Hepatocyte (in vitro differentiated cells): ENCODE measurements at places on chromosomes 7 and 10.

DNA sequence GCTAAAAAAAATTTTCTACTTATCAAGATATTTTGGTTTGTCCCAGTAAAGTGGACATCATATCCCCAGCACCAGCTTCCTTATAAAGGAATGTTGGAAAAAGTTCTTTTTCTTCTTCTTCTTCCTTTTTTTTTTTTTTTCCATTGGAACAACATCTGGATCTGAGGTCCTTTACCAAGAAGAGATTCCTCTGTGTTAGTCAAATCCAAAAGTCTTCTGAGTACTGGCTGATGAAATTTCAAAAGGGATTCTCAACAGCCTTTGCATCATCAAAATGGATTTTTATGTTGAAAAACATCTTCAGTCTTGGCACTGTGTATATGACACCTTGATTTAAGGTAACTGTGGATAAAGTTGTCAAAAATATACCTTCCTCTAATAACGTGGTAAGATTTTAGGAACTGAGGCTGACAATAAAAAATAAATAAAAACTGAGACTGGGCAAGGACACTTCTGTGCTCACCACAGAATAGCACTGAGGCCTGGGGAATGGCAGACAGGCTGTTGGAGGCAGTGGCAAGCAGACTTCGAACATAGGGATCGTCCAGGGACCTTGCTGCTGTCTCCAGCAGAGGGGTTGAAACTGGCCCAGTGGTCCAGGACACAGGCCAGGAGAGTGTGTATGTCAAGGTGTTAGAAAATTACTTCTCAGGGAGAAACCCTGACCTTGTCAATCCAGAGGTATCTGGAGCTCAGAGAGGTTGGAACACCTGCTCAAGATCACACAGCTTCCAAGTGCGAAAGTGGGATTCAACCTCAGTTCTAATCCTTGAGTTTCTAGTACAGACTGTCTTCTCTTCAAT, 130.4 kb downstream of the PTPN20 start:
- no peak for DNase-seq

- DNase-seq: peak; percentile 19
Measured at GRCh38 chr10:93701866-93702209, 554 bp downstream of the FRA10AC1 start.

DNA sequence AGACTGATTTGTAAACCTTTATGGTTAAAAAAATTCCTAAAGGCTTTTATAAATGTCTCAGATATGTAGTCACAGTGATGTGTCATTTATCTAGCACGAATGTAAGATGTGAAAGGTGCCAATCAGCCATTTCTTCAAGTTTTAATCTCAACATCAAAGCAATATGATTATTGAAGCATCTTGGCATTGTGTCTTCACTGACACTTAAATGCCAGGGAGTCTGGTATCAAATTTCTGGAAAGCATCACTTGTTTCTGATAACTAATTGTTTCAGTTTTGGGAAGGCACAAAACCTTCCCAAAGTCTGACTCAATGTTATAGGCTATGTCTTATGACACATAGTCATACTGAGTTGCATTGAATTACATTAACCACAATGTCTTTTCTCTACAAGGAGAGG, 492.0 kb upstream of the CNTNAP2 start:
- no peak for DNase-seq

GRCh38 chr10:18303851-18304801, 163.9 kb downstream of the CACNB2 start:
- DNase-seq: no peak

DNA sequence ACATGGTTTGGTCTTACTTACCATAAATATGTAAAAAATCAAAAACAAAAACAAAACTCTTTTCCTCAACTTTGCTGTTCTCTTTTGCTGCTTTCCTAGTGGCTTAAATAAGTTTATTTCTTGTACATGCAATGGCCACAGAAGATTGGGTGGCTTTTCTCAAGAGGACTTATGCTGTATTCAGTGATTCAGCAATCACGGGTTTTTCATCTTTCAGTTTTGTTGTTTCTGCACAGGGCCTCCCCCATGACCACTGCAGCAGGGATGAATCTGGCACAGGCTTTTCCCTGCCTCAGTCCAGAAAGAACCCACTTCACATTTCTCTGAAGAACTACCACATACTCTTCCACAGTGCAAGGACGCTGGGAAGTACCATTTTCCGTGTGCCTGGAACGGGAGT, 355.0 kb downstream of the RNLS start:
- DNase-seq: no peak

- peak; percentile 35 for DNase-seq
Measured at GRCh38 chr10:22246680-22247391, 29.0 kb upstream of the EBLN1 start.

DNA sequence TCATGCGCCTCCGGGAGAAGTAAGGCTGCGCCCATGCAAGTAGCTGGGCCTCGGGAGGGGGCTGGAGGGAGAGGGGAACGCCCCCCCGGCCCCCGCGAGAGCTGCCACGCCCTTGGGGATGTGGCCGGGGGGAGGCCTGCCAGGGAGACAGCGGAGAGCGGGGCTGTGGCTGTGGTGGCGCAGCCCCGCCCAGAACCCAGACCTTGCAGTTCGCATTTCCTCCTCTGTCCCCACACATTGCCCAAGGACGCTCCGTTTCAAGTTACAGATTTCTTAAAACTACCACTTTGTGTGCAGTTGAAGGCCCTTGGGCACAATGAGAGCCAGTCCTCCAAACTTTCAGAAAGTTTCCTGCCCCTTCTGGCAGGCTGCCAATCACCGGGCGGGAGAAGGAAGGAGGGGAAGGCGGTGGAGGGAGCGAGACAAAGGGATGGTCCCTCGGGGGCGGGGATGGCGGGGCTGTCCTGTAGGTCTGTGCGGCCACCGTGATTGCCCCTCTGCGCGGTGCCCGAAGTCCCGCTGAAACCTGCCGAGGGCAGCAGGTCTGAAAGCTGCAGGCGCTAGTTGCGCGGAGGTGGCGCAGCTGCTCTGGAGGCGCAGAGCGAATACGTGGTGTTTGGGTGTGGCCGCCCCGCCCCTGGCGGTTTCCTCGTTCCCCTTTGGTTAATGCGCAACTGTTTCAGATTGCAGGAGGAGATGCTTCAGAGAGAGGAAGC, 2.1 kb downstream of the VIM start:
- peak; percentile 87 for DNase-seq

GRCh38 chr10:103905441-103905840, 12.5 kb downstream of the STN1 start:
- no peak for DNase-seq

DNA sequence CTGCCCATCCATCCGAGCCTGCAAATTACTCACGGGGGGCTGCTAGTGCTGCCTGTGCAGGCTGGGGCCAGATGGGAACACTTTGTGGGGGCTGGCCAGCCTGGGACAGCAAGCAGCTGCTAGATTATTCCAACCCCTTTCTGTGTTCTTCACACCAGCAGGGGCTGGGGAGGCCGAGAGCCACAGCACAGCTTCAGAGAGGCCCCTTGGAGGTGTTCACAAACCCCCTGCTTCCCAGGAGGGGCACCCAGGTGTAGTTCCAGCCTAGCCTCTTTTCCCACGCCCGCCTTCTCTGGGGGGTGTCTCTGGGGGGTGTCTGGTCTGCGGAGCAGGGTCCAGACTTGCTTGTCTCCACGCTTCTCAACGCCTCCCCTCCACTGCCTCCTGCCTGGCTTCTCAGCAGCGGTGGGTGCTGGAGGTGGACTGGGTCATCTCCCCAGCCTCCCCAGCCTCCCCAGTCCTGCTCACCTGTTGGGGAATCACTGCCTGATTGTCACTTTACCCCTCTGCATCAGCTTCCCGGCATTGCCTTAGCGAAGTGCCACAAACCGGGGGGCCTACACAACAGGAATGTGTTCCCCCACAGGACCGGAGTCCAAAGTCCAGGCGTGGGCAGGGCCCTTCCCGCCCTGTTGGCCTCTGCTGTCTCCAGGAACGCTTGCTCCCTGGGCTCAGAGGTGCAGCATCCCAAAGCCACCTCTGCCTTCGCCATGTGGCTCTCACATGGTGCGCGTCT, 74.0 kb upstream of the EN2 start:
- no peak for DNase-seq

DNA sequence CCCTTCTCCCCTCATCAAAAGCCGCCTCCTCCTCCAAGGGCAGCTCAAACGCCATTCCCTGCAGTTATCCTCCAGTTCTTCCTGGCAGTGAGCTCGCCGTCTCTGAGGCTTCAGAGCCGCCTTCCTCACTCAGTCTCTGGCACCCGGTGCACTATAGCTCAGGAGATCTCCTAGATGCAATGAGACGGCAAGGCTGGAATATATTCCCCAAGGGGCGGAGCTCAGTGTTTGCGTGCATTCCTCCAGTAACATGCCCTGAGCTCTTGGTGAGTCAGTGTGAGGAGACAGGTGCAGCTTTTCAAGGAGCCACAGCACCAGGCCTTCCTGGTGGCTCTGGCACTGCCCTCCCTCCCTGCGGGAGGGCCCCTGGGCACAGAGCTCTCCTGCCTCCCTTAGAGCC, 512.6 kb upstream of the FOXK1 start:
- DNase-seq: peak; percentile 56

DNA sequence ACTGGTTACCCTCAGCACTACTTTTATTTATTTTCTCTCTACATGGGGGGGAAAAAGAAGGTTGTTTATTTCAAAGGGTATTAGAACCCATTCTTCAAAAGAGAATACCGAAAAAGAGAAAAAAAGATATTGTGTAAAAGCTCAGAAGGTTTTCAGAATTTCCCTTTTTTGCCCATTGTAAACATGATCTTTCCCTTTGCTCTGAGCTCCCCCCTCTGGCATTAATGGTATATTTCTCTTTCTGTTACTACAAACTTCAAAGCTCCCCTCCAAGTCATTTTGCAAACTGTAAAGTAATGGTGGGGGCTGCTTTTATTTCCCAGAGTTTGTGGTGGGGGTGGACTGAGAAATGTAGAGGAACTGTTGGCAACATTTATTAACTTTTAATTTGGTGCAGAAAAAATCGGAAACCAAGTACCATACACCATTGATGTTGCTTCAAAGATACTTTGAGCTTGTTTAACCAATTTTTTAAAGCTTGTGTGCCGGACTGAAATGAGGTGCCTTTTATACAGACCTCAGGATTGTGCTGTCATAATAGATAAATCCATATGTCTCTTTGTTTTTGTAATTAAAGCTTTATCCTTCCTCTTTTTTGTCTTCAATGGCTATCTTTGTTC, 181.5 kb downstream of the EXOC4 start:
- DNase-seq: peak; percentile 8

DNA sequence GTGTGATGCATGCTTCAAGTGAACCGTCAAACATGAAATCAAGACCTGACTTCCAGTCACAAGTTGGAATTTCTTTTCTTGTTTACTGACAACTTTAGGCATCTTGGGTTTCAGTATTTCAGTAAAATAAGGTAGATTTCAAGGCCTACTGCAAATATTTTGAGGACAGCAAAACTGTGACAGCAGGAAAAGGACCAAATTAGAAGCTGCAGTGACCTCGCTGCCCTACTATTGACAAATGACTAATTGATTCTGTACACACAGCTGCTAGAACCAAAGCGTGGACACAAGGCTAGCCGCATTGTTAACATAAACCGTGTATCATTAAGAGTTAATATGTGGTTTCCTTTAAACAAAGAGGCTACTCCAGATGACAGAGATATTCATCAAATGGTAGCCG, 105.7 kb upstream of the SEC61G start:
- no peak for DNase-seq

DNA sequence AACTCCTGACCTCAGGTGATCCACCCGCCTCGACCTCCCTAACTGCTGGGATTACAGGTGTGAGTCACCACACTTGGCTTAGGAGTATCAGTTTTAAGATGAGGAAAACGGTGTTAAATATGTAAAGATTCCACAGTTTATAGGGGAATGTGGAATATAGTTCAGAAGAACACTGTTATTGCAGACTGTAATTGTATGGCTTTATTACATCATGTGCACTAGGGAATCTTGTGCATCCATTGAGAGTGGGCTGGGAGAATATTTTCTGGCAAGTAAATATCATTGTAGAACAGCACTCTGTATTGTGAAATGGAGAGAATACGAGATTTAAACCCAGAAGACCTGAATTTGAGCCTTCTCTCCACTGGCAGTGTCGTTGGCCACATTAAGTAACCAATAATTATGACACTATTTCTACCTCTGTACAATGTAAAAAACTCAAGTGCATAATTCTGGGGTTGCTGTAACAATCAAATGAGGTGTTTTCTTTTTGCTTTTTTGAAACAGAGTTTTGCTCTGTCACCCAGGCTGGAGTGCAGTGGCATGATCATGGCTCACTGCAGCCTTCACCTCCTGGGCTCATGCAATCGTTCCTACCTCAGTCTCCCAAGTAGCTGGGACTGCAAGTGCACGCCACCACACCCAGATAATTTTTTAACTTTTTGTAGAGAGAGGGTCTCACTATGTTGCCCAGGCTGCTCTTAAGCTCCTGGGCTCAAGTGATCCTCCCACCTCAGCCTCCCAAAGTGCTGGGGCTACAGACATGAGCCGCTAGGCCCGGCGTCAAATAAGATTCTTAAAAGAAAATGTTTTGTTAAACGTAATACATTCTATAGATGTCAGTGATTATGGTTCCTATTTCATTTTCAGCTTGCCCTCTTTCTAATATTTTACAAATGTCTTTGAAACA, 12.0 kb upstream of the PARD3 start:
- no peak for DNase-seq

DNA sequence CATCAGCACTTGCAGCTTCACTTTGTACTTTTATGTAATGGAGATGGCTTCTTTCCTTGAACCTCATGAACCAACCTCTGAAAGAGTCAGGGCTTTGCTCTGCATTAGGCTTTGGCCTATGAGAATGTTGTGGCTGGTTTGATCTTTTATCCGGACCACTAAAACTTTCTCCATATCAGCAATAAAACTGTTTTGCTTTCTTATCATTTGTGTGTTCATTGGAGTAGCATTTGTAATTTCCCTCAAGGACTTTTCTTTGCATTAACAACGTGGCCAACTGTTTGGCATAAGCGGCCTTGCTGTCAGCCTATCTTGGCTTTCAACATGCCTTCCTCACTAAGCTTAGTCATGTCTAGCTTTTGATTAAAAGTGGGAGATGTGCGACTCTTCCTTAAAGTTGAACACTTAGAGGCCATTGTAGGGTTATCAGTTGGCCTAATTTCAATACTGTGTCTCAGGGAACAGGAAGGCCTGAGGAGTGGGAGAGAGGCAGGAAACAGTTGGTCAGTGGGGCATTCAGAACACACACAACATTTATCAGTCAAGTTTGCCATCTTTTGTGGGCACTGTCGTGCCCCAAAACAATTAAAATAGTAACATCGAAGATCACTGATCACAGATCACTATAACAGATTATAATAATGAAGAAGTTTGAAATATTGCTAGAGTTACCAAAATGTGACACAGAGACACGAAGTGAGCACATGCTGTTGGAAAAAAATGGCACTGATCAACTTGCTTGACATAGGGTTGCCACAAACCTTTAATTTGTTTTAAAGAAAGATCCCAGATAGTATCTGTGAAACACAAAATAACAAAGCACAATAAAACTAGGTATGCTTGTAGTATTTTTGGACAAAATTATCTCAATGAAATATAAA, 64.7 kb downstream of the NRF1 start:
- no peak for DNase-seq

- DNase-seq: peak; percentile 36
Measured at GRCh38 chr7:64876792-64877713, 26.0 kb upstream of the ZNF273 start.

GRCh38 chr7:96953676-96954513, 51.5 kb upstream of the DLX6 start:
- no peak for DNase-seq
